ENCODE measurements at places on chromosomes 13 and 19. TPM values are rescaled to one million over a fixed set of nuclear protein-coding genes. Genes with fewer than 3 reads are reported as not detected.

Gene ZNF665
- 4.7 TPM for total RNA-seq

Gene TMEM238
- total RNA-seq, result 0.18 TPM

Gene CLEC4G
- total RNA-seq, result 0.13 TPM

Gene ACP4
- not detected for total RNA-seq

Gene OCEL1
- 3.1 TPM for total RNA-seq

Gene RAX2
- total RNA-seq, result 0.04 TPM

Gene IL4I1
- 0.53 TPM for total RNA-seq

Gene IL17D
- 17.6 TPM for total RNA-seq

Gene CYP2A7
- not detected for total RNA-seq

Gene RXFP2
- not detected for total RNA-seq

Gene CYP4F8
- not detected for total RNA-seq

Gene CYP4F2
- not detected for total RNA-seq

Gene GPALPP1
- total RNA-seq, result 30.5 TPM

Gene ONECUT3
- total RNA-seq, result not detected

Gene PABPC3
- total RNA-seq, result 0.09 TPM

All from muscle of leg (tissue), 16 donors.